ENCODE measurements at places on chromosomes 11 and 22.

DNA sequence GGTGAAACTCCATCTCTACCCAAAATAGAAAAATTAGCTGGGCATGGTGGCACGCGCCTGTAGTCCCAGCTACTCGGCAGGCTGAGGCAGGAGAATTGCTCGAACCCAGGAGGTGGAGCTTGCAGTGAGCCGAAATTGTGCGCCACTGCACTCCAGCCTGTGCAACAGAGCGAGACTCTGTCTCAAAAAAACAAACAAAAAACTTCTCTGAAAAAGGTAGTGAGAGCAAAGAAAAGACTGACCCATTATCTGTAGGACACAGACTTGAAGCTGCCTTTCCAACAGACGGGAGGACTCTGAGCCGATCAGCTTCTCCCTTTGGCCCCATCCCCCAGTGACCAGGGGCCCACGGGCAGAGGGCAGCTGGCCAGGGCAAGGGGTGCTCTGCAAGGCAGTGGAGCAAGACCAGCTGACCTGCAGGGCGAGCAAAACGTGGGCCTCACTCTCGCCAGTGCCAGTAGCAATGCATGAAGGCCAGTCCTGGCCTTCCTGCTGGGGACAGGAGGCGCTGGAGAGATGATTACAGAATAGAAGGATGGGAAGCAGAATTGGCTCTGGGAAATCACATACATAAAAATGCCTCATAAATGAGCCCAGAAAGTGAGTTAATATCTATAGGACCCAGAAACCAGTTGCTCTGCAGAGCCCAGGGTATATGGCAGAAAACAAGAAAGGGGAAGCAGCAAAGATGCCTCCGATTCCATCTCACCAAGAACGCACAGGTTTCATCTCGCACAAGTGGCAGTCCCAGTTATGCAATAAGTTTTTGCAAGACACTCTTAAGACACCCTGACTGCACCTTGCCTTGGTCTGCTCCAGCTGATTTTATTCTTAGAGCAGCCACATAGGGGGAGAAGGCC is 2.8 kb downstream of the EHD1 start:
- peak; percentile 94 for DNase-seq

- DNase-seq = no peak
Observed at GRCh38 chr22:25193548-25193947, 6.1 kb upstream of the CRYBB3 start.

DNA sequence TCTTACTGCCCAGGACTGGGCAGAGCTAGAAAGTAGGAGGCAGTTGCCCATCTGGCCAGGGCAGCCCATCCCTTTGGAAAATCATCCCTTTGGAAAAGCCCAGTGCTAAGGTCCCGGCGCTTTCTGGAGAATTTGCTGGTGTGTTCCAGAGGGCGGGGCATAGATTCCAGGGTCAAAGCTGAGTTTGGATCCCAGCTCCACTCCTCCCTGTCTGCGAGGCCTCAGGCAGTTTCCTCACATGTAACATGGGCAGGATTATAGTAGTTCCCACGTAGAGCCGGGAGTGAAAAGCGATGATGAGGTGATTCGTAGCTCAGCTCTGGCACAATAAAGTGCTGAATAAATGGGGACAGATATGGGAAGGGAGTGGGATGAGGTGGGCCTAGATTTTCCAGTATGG is 31.4 kb upstream of the LRRC10B start:
- DNase-seq = no peak

DNA sequence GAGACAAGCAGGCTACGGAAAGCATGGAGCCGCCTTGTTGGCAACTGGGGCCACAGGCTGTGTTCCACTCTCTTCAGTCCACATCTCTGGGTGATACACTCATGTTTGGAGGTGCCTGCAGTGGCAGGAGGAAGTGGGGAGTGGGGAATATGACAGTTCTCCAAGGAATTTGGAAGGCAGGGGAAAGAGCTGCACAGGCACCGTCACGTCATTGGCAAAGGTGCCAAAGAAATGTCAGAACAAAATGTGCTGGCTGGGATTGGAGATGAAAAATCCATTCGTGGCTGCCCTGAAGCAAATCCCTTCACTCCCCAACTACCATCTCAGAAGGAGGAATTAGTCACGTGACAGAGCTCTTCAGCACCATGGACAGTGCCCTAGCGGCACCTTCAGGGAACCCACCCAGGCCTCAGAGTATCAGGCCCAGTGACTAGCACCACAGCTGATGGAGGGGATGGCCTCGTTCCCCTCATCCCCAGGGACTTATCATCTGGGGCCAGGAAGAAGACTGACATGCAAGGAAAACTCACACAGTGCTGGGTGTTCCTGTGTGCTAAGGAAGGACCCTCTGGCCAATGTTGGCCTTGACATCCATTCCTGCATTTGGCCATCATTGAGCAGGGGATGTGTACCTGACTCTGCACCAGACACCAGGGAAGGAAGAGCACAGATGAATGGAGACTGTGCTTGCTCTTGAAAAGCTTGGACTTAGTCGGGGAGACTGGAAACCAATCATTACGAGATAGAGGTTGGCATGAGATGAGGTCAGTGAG is 48.5 kb upstream of the PRDM11 start:
- DNase-seq = no peak

GRCh38 chr11:126167488-126167887 is 44.0 kb downstream of the RPUSD4 start:
- no peak for DNase-seq

- peak; percentile 45 for DNase-seq
Observed at GRCh38 chr11:87421422-87421821, 383.7 kb downstream of the TMEM135 start.

All from AML-193 (cell line).